ENCODE measurements at places on chromosomes 5 and 9.

GRCh38 chr9:123217128-123217654 lies 51.2 kb downstream of the STRBP start:
- DNase-seq, result no peak

DNA sequence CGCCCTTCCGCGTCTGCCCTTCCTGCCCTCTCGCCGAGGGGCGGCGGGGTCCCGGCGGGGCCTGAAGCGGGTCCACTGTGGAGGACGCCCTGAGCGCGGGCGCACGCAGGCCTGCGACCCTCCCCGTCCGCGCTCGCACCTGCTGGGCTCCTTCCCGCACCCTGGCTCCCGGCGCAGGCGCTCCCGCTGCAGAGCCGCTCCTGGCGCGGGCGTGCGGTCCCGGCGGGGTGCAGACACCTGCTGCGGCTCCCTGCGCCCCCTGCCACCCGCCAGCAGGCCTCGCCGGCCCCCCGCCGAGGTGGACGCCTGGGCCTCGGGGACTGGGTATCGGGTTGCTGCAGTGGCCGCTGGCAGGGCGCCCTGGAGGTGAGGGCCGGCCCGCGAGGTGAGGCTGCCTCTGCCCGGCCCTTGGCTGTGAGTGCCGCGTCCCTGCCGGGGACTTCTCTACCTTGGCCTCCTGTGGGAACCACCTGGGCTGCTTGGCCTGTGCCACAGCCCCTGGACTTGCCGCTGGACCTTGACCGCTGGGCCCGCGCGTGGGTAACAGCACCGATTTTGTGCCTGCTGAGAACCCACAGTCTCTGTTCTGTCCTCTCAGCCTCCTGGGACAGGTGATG lies 627 bp downstream of the ARRDC1 start:
- no peak for DNase-seq

GRCh38 chr9:35892051-35892450 lies 14.0 kb upstream of the HRCT1 start:
- no peak for DNase-seq

DNA sequence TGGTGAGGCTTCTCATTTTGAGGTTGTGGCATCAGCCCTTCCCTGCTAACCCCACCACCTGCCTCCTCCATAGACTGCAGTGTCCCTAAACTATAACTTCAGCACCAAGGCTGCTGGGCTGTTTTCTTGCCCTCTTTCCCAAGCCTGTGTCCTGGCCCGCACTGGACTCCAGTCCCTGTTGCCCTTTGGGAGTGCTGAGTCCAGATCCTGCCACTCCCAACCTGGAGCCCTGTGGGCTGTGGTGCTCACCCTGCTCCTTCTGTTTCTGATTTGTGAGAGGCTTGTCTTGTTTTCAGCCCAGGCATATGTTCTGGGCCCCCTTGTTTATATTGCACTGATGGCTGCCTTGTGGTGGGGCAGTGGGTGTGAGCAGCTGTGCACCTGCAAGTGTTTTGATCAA lies 39.7 kb upstream of the RNU6ATAC start:
- DNase-seq, result no peak

GRCh38 chr5:135429301-135430134 lies 17.6 kb downstream of the DCANP1 start:
- DNase-seq, result peak; percentile 87

DNA sequence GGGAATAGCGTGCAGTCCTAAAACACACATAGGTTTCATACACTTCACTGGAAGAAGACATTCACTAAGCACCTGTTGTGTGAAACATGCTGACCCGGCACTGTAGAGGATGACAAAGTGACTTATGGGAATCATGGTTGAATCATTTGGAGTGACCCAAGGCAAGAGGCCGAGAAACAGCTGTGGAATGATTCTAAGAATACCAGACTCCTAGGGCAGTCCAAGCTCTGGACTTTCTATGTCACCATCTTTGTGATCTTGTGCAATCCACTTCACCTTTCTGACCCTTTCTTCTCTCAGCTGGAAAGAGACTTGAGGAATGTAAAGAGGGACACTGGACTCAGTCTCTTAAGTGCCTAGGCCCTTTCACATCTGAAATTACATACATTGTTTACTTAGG lies 13.1 kb downstream of the MSANTD3 start:
- no peak for DNase-seq

DNA sequence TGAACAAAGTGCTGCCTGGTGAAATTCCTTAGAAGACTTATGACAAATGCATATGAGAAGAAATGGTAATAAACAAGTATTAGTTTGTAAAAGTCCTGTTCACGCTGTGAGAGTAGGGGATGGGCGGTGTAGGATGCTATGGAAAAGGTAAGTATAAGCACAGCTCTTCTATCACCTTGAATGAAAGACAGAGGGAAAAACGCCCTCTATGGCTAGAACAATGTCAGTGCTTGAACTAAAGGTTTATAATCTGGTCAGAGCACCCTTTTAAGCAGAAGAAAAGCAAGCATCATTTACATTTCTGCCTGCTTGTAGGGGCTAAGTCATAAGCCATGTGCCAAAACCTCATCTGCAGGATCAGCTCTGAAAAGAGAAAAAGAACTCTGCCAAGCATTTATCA lies 115.2 kb downstream of the LHFPL2 start:
- no peak for DNase-seq

GRCh38 chr9:76808636-76809035 lies 44.4 kb downstream of the PCA3 start:
- DNase-seq, result no peak

DNA sequence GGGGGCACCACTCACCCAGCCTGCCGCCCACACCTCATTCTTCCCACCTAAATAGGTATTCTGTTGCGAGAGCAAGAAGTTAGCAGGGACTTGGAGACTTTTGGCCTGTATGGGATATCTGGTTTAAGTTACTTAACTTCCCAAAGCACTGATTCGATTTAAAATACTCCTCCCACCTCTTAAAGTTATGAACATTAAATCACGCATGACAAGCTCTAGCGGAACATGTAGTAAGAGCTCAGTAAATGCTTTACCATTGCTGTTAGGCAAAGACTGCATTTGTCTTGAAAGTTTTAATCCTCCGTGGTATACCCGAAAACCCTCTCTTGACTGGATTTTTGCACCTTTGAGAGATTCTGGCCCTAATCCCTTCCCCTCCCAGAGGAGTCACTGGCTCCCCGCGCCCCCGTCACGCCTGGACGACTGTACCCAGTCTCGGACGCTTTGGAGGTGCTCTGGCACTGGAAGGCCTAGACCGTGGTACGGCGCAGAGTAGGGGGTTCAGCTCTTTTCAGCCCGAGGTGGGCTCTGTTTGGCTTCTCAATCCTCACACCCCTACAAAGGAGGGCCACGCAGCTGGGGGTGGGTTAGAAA lies 4.4 kb downstream of the GDNF start:
- DNase-seq, result no peak

GRCh38 chr5:133977858-133978257 lies 9.4 kb upstream of the C5orf15 start:
- DNase-seq, result no peak
